ENCODE measurements at places on chromosomes 11 and 22.

DNA sequence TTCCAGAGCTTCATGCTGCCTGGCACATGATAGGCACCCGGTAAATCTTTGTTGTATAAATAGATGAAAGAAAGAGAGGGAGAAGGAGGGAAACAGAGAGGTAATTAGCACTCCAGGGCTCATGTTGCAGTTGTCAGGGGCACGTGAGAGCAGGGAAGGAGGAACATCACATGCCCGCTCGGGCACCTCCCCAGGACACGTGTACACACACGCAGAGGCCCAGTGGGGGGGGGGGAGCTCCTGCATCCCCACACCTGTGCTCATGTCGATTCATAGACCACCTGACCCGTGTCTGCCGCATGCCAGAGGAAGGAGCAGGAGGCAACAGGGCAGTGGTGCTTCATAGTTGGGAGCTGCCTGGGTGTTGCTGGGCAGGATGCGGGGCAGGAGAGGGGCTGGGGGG lies 37.1 kb upstream of the NNMT start:
- DNase-seq, result no peak

- no peak for DNase-seq
Measured at GRCh38 chr22:46995501-46996360, 233.3 kb downstream of the TBC1D22A start.

GRCh38 chr11:29159552-29160465 lies 857.0 kb downstream of the KCNA4 start:
- peak; percentile 52 for DNase-seq

DNA sequence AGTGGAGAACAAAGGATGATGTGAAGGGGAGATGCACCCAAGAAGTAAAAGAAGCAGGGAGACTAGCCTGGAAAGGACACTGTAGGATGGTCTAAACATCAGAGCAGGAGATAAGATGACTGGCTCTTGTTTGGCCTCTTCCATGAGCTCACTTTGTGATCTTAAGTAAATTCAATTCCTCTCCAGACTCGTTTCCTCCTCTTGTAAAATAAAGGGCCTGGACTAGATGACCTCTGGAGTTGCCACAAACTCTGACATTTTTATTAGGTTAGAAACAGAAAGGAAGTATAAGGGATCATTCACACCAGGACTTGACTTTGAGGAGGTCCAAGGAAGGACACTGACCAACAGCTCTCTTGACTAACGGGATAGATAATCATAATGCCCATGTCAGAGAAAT lies 60.2 kb upstream of the SCUBE2 start:
- DNase-seq, result no peak

DNA sequence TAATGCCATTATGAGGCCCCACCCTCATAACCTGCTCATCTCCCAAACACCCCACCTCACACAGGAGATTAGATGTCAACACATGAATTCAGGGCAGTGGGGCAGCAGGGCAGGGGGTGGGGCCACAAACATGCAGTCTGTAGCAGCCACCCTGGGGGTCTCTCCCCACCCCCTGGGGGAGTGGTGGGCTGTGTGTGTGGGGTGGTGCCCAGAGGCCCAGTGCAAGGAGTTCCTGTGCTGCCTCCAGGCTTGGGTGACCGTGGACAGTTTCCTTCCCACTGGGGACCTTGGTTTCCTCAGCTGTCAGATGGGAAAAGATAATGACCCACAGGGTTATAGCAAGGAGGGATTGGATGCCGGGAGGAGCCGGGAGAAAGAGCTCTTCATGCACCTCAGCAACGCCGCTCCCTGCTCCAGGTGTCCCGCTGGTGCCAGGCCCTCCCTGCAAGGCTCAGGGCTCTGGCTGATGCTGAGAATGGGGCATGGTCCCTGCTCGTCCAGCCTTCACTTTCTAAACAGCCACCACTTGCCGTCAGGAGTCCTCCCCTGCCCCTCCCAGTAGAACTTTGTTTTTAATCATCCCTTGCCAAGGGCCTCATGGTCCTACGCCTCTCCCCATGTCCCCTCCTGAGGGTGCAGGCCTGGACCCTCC lies 2.0 kb upstream of the MRGPRF start:
- no peak for DNase-seq

DNA sequence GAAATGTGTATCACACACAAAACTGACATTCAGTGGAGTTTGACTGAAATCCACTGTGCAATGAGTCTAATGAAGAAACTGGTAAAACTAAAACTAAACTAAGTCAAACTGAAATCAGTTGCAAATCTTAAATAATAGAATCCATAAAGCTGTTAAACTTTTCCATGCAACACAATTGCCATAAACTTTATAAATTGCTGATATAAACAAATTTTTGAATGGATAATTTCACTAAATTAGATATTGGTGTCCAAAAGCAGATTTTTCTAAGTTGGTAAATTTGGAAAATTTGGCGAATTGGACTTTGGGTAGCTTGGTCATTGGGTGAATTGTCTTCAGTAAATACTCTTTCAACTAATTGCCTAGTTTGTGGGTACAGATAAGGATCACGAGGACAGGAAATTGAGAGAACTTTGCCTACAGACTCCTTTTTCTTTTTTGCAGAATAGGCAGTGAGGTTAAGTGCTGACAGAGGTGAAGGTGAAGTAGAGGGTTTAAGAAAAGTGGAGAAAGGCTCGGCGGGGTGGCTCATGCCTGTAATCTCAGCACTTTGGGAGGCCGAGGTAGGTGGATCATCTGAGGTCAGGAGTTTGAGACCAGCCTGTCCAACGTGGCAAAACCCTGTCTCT lies 12.8 kb downstream of the MRPL17 start:
- no peak for DNase-seq

- DNase-seq, result no peak
Measured at GRCh38 chr22:47406180-47406834, 643.9 kb downstream of the TBC1D22A start.

All from NCI-H2029 (cell line).